NCI-H2171 treated with DMSO at 0.1 percent for 48 hours (cell line): ENCODE measurements at places on chromosomes 16 and 17.

GRCh38 chr16:28495098-28495793 is 803 bp downstream of the APOBR start:
- no peak for DNase-seq

GRCh38 chr17:75340631-75341030 is 51.4 kb upstream of the SLC25A19 start:
- peak; percentile 75 for DNase-seq

- peak; percentile 92 for DNase-seq
Measured at GRCh38 chr17:81967533-81968395, 6.8 kb upstream of the NOTUM start.

DNA sequence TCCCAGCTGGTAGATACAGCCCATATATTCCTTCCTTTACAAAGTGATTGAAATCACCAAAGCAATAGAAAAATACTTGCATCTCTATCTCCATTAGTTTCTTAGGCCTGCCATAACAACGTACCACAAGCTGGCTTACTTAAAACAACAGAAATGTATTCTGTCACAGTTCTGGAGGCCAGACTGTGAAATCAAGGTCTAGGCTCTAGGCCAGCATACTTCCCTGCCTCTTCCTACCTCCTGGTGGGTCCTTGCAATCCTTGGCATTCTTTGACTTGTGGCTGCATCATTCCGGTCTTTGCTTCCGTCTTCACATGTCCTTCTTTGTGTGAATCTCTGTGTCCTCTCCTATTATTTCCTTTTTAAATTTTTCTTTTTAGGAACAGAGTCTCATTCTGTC is 62.5 kb downstream of the ERCC4 start:
- DNase-seq, result no peak

GRCh38 chr16:51393381-51394005 is 242.4 kb upstream of the SALL1 start:
- DNase-seq, result no peak

DNA sequence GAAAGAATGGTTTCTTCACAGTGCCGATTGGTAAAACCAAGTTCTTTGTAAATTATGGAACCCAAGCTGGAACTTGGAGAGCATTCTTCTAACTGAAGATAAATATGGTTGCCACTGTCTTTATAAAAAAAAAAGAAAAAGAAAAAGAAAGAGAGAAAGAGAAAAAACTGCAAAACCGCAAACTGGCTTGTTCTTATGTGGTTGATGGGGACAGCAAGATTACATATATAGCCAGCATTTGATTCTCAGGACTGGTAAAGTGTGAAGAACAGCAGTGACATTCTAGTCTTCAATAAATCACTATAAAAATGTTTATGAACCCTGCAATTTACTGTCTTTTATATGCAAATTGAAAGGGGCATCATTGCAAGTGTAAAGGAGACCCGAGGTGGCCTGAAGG is 605.1 kb downstream of the MAF start:
- DNase-seq, result no peak

DNA sequence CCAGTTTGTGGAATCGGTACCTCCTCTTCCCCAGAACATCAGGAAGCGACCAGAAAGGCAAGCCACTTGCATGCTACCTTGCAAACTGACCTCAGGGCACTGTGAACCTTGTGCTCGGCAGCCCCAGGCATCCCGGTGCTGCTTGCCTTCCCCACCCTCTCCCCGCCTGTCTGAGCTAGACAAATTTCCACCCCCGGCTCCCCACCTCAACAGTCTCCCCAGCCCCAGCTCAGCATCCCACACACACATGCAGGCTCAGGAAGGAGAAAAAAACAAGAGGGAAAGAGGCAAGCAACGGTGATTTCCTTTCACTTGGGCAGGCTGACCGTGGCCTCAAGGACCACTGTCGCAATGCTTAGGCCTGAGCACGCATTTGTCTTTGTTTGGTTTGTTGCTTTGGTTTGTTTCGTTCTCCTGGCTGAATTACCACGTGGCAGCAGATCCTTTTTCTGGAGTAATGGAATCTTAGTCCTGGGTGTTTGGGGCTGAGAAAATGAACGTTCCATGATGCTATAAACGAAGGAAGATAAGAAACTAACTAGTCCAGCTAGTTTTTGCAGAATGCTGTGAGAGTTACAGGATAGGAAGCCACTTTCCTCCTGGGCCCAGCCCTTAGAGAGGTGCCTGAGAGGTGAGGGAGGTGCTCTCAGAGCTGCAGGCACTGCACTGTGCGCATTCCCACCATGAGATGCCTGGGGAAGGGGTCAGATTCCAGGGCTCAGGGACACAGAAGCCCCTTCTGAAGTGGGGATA is 27.9 kb downstream of the SDK2 start:
- no peak for DNase-seq

- no peak for DNase-seq
Measured at GRCh38 chr17:83171661-83172060, 92.3 kb downstream of the METRNL start.

DNA sequence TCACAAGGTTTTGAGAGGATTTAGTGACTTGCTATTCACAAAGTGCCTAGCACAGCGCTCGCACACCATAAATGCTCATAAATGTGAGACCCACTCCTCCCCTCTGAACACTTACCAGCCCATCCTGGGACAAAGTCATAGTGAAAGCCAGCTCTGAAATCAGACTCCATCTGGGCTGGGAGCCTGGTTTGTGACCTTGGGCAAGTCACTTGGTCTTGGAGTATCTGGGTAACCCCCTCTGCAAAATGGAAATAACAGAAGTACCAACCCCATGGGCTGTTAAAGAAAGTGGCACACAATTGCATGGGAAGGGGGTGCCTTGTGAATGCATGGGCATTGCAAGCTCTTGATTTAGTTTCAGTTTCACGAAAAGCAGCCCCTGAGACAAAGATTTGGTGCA is 104.7 kb upstream of the CDH5 start:
- no peak for DNase-seq

DNA sequence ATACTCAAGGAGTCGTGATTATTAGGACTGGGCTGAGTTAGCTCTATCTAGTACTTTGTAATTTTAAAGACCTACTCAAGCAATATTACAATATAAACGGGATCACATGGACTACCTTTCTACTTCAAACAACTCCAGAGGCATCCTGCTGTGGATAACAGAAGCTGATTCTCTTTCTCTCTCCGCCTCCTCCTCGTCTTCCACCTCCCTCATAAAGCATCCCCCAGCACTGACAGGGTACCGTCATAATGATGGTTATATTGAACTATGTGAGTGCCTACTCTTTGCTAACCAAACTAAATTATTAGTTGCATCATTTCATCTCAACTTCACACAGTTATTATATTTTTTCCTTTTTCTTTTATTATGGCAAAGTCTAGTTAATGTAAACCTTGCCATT is 165.4 kb upstream of the FOXF1 start:
- DNase-seq, result no peak

DNA sequence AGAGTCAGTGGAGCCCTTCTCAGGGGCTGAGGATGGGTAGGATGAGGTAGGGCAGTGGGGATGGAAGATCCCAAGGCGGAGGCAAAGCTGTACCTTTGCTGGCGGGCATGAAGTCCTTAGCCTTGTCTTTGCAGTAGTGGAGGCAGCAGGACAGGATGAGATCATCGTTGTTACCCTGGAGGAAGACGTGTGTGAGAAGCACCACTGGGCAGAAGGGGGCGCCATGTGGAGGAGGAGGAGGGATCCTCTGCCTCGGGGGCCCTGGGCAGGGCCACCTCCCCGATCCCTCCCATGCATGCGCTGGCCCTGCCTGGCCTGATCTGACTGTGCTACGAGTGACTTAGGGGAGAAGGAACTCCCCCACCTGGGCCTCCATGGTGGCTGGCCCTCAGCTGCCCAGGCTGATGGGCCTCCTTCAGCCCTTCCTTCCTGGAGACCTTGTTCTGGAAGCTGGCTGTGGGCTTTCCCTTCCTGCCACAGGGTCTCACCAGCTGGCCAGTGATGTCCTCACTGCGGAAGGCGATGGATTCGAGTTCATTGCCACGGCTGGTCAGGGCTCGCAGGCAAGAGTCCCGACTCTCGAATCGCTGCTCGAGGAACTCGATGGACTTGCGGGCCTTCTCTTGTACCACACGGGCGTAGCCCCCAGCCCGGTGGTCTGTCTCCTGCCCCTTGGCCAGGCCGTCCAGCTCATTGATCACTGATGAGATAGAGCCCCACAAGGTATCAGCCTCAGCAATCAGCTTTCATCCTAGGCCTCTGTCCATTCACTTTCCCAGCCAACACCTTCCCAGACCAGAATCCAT is 10.3 kb downstream of the HIC1 start:
- DNase-seq, result no peak

- peak; percentile 63 for DNase-seq
Measured at GRCh38 chr16:66604376-66605176, at the start of gene CMTM3. TSS of gene CMTM3 (plus strand) at chr16:66604704. CDS start at chr16:66604806, 102 bp downstream.

DNA sequence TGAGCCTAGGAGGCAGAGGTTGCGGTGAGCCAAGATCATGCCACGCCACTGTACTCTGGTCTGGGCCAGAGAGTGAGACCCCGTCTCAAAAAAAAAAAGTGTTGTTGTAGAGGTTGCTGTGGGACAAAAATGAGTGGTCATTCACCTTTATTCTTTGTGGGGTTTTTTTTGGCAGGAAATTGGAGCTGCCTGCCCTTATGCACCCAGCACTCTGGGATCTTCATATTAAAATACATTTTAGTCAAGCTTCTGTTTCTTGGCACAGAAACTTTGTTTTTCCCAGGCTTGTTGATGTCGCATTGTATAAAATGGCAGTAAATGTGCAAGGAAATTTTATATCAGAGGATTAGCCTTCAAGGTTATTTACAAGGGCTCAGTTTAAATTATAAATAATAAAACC is 174.3 kb downstream of the FTO start:
- no peak for DNase-seq

GRCh38 chr17:4247361-4247970 is 16.3 kb downstream of the ANKFY1 start:
- DNase-seq, result peak; percentile 61

DNA sequence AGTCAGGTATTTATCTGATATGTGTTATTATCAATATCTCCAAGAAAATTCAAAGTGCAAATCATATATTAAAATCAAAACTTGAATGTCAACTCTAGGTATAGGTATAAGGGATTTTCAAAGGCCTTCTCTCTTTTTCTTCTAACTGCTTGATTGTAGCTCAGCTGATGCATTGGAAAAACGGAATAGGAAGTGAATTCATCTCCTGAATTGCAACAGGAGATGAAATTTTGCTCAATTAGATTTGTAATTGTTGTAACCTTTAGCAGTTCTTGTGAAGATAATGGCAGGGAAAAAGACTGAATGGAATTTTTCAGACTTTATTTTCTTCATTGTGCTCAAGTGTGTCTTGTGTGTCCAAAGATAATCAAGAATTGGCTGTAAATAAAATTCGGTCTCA is 190.2 kb upstream of the KCNJ16 start:
- DNase-seq, result no peak

GRCh38 chr16:23557779-23558702 is 514 bp downstream of the UBFD1 start:
- DNase-seq, result no peak

- DNase-seq, result peak; percentile 83
Measured at GRCh38 chr17:81271226-81271625, 23.9 kb downstream of the SLC38A10 start.

- DNase-seq, result no peak
Measured at GRCh38 chr17:47085736-47086135, 103.4 kb downstream of the CDC27 start.
